ENCODE measurements at places on chromosomes 3 and 15. TPM values are rescaled to one million over a fixed set of nuclear protein-coding genes. Genes with fewer than 3 reads are reported as not detected.

DNA sequence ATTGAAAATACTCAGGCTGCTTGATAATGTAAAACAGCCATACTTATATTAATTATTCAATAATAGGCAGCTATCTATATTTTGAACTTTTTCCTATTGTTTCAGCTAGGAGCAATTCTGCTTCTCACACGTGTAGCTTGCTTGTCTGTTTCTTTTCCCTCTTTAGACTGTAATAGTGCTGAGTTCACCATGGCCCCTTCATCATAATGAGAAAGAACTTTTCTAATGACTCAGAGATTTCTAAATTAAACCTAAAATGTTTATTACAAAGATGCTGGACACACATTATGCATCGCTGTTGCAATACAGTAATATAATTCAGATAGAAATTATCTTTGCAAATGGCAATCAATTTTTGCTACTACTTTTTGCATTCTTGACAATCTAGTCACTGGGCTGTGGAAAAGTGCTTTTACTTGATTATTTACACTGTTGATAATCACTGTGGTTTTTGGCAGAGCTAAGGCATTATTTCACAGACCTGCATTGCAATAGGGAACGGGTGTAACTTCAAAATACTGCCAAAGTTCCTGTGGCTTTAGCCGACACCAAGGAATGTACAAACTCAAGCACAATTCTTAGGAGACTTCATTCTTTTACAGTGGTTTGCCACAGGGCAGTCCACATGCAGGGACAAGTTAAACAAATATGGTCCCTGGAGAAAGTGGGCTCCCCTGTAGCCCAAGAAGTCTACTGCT lies 281.0 kb upstream of the TBL1XR1 start:
- DNase-seq: no peak

DNA sequence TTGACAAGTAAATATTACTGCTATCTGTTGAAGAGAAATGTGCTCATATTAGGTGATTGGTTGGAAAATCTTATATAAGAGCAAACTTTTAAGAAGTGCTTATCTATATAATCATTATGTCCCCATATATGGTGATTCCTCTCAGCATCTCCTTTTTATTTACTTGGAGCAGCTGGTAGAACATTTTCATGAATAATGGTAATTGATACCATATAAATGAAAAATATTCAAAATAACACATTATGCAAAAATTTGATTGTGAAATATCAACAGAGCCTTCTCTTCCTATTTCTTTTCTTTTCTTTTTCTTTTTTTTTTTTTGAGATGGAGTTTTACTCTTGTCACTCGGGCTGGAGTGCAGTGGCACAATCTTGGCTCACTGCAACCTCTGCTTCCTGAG lies 56.2 kb downstream of the ROBO2 start:
- DNase-seq: no peak

- DNase-seq: no peak
These were observed 7.3 kb downstream of the KIF23 start for GRCh38 chr15:69421498-69421897.

GRCh38 chr3:19147905-19148767 lies at the start of gene KCNH8:
Gene KCNH8, plus strand, starts transcription at chr3:19148510. Its CDS starts 210 bp downstream, at chr3:19148720.
- no peak for DNase-seq

- DNase-seq: no peak
These were observed 8.4 kb upstream of the FBXL22 start for GRCh38 chr15:63588826-63589225.

GRCh38 chr15:44529864-44530604 lies 6.9 kb upstream of the EIF3J start:
- peak; percentile 39 for DNase-seq

DNA sequence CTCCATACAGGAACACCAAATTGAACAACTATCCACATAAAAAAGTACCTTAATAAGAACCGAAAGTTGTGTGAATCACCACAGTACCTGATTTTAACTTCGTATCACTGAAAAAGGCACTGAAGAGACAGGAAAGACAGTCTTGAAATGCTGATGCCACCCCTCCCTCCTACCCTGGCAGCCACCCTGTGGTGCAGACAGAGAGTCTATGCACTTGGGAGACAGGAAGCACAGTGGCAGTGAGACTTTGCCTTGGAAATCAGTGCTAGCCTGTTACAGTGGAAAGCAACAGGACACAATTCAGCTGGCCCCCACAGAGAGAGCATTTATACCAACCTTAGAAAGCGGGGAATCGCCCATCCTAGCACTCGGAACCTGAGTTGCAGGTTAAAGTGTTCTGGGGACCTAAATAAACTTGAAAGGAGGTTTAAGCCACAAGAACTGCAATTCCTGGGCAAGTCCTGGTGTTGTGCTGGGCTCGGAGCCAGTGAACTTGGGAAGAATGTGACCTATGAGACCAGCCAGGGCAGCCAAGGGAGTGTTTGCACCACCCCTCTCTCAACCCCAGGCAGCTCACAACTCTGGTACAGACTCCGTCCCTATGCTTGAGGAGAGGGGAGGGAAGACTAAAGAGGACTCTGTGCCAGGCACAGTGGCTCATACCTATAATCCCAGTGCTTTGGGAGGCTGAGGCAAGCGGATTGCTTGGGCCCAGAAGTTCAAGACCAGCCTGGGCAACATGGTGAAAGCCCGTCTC lies 240.1 kb downstream of the ISL2 start:
- DNase-seq: no peak

- DNase-seq: no peak
These were observed 92.8 kb downstream of the DUT start for GRCh38 chr15:48423896-48424475.

B3GALNT1 gene
- 5.0 TPM for polyA plus RNA-seq

HRG gene
- polyA plus RNA-seq: not detected

C15orf62 gene
- 0.19 TPM for polyA plus RNA-seq

FBLN2 gene
- polyA plus RNA-seq: 24.2 TPM

All from H1 (cell line).